ENCODE measurements at places on chromosomes 13 and 19.

GRCh38 chr19:13337181-13337580 is 169.1 kb downstream of the CACNA1A start:
- no peak for DNase-seq

DNA sequence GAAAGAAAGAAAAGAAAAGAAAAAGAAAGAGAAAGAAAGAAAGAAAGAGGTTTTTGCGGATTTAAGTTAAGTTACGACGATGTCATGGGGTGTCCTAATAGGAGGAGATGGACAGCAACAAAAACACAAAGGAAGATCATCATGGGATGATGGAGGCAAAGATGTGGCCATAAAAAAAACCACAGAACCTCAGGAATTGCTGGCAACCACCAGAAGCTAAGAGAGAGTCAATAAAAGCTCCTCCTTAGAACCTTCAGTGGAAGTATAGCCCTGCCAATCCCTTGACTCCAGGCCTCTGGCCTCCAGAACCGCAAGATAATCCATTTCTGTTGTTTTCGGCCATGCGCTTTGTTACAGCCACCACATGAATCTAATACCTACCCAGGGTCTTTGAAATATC is 11.5 kb downstream of the PLEKHA4 start:
- DNase-seq = no peak

- no peak for DNase-seq
Observed at GRCh38 chr13:113274721-113275120, 22.3 kb upstream of the LAMP1 start.

DNA sequence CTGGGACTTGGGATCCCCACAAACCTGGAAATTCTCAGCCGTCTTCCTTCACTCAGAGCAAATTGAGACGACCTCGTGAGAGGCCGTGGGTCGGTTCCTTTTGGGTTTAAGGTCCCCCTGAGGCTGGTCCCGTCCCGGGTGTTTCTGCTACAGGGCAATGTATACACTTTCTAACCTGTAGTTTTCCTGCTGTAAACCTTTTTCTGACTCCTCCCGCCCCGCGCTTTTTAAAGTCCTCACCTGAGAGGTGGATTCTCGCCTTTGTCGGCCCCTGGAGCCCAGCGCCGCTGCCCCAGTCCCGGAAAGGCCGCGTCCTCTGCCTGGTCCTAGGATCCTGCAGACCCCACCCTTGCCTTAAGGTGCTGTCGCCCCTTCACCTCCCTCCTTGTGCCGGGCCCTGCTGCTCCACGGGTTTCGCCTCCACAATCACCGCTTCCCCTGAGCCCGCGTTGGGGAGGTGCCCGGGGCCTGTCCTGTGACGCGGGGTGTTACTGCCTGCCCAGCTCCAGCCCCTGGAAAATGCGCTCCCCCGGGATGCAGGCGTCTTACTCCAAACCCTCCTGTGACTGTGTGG is 391 bp downstream of the ZNF761 start:
- DNase-seq = peak; percentile 4

- DNase-seq = peak; percentile 91
Observed at GRCh38 chr19:47112166-47112996, 1.2 kb downstream of the ZC3H4 start.

DNA sequence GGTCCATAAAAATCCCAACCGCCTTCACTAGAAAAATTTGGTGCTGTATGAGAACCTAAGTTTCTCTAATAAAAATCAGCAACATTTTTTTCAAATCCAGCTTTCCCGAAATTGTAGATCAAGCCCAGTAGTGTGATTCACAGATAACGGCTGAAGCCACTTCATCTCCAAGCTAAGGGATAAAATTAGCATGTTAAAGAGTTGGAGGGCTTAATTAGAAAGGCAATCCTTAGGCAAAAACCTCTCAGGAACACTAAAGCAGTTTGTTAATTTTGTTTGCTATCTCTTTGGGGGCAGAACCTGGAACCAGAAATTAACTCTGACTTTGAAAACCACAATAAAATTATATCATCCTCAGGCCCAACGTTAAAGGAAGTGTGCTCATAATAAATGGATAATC is 820.2 kb downstream of the GPC5 start:
- DNase-seq = no peak

GRCh38 chr13:20718958-20719566 is 15.6 kb downstream of the IL17D start:
- DNase-seq = no peak

DNA sequence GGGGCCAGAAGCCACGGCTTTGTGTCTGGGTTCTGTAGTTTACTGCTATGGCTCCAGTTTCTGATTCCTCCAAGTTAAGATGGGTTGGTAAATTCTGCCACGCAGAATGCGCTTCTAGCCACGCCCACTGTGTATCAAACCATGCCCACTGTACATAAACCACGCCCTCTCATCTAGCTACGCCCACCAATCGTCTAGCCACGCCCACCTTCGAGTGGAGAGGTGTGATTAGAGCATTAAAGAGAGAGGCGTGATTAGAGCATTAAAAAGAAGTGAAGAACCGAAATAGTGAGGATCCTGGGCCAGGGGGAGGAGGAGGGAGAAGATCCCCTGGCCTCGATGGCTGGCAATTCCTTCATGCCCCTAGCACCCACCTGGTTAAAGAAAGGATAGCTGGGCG is 43.7 kb upstream of the ADGRE5 start:
- no peak for DNase-seq

DNA sequence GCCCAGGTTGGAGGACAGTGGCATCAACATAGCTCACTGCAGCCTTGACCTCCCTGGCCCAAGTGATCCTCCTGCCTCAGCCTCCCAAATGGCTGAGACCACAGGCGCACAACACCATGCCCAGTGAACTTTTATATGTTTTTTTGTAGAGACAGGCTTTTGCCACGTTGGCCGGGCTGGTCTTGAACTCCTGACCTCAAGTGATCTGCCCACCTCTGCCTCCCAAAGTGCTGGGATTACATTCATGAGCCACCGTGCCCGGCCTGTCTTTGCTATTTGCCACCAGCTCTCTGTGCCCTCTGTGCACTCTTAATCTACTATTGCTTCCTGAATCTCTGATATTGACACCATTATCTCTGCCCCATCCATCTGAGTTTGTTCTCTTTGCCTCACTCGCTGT is 34.3 kb upstream of the LRRC4B start:
- no peak for DNase-seq

- DNase-seq = no peak
Observed at GRCh38 chr13:79226938-79227337, 179.1 kb downstream of the RBM26 start.

DNA sequence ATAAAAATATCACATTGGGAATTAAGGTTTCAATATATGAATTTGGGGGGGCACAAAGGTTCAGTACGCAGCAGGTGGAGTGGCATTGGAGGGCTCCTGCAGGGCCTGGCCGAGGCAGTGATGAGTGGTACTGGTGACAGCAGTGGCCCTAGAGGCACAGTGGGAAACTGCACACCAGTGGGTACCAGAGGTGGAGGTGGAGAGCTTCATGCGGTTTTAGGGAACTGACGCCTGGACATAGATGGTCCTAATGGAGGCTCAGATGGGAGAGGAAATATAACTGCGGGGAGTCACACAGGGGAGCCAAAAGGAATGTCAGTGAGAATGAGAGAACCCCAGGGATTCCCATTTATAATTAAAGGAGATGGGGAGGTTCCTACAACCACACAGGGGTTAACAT is 156.2 kb downstream of the COG6 start:
- no peak for DNase-seq

DNA sequence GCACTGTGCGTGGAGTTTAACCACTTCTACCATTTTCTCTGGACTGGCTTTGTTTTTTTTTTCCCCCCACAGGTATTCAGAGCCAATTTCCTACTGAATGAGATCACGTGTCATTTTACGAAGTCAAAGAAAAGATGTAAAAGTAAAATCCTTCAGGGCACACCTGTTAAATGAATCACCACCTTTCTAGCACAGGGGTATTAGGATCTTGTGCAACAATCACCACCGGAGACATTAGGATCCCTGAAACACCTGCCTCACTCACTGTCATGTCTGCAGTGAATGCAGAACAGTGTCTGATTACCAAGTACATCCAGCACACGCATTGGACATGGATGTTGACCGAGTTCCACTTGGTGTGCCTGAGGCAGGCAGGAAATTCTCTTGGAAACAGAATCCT is 17.2 kb downstream of the BRD4 start:
- DNase-seq = no peak

- no peak for DNase-seq
Observed at GRCh38 chr19:5338656-5339197, 1.9 kb downstream of the PTPRS start.

DNA sequence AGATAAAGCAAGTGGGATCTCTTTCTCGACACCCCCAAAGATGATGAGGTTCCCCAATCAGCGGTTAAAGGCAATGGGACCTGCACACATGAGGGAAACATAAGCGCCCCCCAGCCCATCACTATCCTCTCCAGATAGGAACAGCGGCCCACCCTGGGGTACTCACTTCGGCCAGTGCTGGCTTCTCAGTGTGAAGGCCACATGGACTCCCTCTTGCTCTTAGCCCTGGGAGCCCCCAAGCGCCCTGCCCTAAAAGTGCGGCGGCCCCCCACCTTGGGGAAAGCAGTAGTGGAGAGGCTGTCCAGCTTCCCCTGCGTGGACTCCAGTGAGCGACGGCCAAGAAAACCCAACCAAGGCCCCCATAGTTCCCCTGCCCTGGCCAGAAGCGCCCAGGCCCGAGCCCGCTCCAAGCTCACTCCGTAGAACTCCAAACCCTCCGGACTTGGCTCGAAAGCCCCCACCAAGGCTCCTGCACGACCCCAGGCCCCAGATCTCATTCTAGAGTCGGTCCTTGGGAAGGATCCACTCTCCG is 1.0 kb downstream of the CACNA1A start:
- no peak for DNase-seq

DNA sequence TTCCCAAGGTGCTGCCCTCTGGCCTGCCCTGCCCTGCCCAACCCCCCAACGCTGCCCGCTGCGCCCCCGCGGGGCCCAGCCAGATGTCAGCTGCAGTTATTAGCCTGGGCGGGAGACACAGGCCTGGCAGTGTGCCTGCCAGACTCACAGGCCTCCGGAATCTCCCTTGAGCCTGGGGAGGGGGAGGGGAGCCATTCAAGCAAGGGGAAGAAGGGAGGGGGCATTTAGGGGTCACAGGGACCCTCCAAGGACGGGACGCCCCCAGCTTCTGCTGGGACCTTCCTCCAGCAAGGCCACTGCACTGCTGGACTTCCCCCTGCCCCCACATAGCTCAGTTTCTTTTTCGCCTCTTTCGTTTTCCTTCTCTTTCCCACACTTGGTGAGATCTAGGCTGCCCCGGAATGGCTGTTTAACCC is 2.6 kb upstream of the JUNB start:
- no peak for DNase-seq

- peak; percentile 58 for DNase-seq
Observed at GRCh38 chr13:50123862-50124535, 108.8 kb downstream of the KCNRG start.

GRCh38 chr13:26964278-26965250 is 204.0 kb upstream of the GPR12 start:
- DNase-seq = no peak

- DNase-seq = no peak
Observed at GRCh38 chr19:3129112-3129511, 6.7 kb upstream of the GNA15 start.

- DNase-seq = no peak
Observed at GRCh38 chr13:97388373-97388772, 45.6 kb upstream of the RAP2A start.

DNA sequence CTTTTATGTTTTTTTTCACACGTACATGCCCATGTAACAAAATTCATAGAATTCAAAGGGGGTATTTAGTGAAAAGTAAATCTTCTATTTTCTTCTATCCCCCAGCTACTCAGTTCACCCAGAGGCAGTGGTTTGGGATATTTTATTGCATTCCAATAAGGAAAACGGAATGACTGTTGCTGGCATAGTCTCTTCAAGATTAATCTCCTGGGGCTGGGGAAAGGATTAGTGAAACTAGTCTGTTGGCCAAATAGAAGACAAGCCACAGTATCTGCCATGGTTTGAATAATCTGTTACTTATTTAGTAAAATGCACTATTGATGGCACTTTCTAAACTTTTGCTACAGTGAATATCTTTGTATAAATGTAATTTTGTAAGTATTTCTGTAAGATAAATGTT is 122.0 kb downstream of the NDFIP2 start:
- no peak for DNase-seq

GRCh38 chr13:51614350-51614786 is 30.1 kb downstream of the WDFY2 start:
- DNase-seq = peak; percentile 14

DNA sequence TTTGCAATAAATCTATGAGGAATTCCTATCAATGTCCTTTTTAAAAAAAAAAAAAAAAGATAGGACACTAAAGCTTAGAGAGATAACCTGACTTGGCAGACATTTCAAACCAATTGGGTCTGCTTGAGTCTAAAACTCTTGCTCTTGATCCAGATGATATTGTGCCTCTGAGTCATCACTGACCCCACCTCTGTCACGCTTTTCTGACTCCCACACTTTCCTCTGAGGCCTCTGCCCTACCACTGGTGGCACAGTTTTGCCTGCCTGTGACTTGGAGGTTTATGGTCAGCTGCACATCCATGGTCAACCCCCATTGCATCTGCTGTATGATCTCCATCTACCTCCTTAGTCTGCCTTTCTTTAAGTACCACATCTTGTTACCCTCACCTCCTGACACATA is 328.7 kb downstream of the SPRY2 start:
- no peak for DNase-seq

DNA sequence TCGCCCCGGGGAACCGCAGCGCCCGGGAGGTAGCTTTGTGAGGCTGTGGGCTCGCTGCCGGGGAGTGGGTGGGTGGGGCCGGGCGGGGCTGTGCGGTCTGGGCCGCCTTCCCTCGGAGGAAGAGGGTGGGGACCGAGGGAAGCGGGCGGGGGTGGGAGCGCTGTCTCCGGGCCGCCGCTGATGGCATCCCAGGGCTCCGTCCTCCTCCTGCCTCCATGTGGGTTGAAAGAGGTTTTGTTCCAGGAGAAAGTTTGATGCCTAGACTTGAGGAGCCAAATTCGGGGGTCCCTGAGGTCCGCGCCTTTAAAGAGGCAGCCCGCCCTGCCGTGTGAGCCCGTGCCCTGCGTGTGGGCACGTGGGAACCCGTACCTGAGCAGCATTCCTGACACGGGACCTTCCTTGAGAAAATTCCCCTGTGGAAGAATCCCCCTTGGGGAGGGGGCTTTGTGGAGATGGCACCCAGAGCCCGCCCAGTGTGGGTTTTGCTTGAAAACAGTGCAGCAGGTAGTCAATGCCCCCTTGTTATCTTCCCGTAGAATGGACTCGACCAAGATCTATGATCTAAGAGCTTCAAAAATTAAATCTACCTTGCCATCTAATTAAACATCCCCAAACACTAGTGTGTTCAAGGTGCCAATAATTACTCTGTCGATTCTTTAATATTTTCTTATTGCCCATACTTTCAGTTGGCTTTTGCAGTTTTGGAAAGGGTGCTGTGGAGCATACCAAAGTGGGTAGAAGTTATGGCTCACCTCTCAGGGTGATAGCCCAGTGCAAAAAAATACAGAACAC is 107.8 kb downstream of the RXFP2 start:
- no peak for DNase-seq

GRCh38 chr13:46743191-46743590 is 53.8 kb downstream of the ESD start:
- no peak for DNase-seq

GRCh38 chr19:18568367-18568766 is 3.3 kb upstream of the UBA52 start:
- DNase-seq = no peak
